ENCODE measurements at places on chromosomes 2 and 18. TPM values are rescaled to one million over a fixed set of nuclear protein-coding genes. Genes with fewer than 3 reads are reported as not detected.

GRCh38 chr2:71727562-71727961, 274.2 kb downstream of the DYSF start:
- DNase-seq = no peak

- DNase-seq = peak; percentile 13
Observed at GRCh38 chr2:167293172-167293781, 405.0 kb downstream of the XIRP2 start.

DNA sequence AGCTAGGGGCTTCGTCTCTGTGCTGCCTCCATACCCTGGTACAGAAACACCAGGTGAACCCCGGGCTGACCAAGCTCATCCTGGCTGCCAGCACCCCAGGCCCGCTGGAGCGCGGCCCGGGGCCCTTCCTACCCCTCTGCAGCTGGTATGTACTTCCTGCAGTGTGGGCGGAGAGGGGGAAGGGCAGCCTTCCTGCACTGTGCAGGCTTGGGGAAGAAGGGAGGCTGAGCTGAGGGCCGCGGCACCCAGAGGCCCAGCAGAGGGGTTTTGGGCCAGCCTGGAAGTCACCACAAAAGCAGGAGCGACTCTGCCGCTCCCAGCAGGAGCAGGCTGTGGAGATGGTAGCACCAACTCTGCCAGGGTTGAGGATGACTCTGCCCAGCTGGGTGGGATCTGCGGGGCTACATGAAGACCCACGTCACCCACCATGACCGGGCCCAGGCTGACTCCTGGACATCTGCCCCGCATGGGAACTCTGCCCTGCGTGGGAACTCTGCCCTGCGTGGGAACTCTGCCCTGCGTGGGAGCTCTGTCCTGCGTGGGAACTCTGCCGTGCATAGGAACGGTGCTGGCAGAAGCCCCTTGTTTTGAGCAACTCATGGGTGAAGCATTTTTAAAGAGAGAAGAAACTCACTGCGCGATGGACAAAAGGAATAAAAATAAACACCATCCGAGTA, 273.3 kb downstream of the NDUFA10 start:
- DNase-seq = peak; percentile 65

DNA sequence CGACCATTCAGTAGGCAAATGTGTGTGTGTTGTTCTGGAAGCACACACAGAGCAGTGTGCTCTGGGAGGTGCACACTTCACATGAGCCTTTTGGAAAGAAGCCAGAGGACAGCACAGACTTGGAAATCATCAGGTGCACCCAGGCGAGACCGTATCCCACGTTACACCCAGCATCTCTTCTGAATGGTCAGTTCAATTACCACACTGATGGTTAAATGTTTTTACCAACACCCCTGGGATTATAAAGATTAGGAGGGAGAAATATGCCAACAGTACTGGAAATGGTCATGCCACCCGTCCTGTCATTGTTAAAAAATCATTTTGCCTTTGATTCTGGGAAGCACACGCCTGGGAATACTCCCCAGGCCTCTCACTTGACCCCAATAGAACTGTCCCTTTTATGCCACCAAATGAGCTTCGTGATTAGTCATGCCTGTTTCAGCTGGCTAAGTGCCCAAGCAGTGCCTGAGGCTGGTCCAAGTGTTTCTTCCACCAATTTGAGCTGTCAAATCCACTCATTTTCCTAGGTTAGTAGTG, 183.7 kb downstream of the NRP2 start:
- no peak for DNase-seq

DNA sequence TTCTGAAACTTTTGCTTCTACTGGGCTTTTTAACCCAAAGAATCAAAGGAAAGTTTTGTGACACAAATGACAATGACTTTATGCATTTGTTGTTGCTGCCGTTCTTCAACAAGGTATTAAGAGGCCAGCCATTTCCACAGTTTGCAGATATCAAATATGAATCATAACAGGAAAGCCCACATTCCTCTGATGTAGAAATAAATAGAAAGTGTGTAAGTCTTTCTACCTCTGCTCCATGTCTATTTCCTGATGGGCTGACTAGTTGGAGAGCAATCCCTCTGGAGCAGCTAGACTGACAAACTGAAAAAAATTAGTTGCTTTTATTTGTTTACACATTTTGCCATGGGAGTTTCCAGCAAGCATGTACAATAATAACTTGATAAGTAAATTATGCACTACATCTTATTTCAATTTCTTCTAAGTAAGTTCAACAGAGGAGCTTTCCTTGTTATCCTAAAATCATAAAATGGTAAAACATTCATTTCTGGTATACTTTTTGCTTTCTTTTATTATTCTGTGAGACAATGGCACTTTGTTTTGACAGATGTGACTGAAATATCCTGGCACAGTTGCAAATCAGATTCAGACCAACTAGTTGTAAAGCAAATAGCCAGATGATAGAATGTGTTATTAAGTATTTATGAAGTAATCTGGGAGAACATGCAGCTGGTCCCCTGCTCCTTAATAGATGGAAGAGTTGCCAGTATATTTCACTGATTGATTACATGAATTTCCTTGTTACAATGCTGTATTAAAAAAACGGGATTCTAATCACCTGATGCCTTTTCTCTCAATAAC, 266.7 kb downstream of the METTL4 start:
- DNase-seq = no peak

DNA sequence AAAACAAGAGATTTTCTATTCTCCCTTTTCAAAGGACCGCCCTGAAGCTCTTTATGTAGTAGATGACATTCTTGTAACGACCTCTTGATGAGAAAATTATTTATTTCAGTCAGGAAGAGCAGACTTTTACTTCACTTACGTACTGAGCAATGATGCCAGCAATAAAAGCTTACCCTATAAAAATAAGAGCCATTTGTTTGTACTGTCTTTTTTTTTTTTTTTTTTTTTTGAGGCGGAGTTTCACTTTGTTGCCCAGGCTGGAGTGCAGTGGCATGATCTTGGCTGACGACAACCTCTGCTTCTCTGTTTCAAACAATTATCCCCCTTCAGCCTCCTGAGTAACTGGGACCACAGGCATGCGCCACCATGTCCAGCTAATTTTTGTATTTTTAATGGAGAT, 39.2 kb downstream of the CRIM1 start:
- no peak for DNase-seq

DNA sequence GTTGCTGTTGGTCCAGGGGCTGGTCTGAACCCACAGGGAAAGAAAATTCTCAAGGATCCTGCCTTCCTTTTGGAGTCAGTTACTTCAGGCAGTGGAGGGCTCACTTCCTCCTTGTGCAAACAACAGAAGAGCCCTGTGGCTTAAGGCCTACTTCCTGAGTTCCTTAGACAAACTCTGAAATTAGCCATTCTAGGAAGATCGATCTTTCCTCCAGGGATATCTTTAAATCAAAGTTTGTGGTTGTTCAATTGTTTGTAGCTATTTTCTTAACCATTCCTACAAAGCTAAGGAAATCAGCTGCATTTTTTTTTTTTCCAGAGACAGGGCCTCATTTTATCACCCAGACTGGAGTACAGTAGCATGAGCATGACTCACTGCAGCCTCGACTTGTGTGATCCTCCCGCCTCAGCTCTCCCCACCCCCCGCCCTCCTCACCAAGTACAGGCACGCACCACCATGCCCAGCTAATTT, 156.0 kb downstream of the TANC1 start:
- DNase-seq = no peak

- no peak for DNase-seq
Observed at GRCh38 chr2:69114534-69114933, 101.6 kb downstream of the ANTXR1 start.

DNA sequence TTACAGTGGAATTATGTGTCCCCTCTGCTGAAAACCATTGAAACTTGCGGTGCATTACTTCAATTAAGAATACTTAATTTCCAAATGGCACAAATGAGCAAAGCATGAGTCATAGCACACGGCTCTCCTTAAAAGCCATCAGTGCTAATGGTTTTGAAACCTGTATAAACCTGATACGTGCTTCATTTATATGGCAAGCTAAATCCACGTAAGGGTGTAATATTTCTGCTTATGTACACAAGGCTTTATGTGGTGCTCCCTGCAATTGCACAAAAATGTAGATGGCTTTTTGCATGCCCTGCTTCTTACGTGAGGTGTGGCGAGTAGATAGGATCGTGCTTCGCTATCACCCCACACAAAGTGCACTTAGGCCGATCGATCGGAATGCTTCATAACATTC, 840.9 kb downstream of the GALR1 start:
- no peak for DNase-seq

DNA sequence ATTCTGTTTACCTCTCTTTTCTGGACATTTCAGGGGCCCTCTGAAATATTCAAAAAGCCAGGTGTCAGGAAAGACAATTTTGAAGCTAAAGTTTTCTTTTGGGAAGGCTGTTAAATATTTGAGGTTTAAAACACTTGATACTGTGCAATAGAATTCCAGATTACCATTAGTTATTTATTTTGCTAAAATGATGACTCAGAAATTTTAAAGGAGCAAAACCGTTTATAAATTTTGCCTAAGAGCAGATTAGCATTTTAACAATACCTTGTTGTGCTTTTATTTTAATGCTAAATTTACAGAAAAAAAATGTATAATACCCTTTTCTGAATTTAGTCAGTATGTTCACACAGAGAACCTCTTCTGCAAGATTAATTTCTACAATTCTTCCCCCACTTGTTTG, 1159.9 kb downstream of the DSC3 start:
- DNase-seq = no peak

GRCh38 chr2:232372231-232373208, 6.0 kb upstream of the ALPP start:
- DNase-seq = no peak

The EMILIN1 gene
- 9.2 TPM for total RNA-seq

The OR6B2 gene
- not detected for total RNA-seq

All from thymus (tissue), 14 donors.